ENCODE measurements at places on chromosomes 1 and 21. TPM values are rescaled to one million over a fixed set of nuclear protein-coding genes. Genes with fewer than 3 reads are reported as not detected.
A peak's percentile ranks its signal among the peaks of the same experiment; 100 is the strongest.

Gene TAF5L
- 12.2 TPM for polyA plus RNA-seq

Gene CASZ1
- 6.6 TPM for polyA plus RNA-seq

Gene GALE
- 20.7 TPM for polyA plus RNA-seq

- DNase-seq = no peak
Observed at GRCh38 chr1:220702733-220703270, 12.6 kb downstream of the C1orf115 start.

DNA sequence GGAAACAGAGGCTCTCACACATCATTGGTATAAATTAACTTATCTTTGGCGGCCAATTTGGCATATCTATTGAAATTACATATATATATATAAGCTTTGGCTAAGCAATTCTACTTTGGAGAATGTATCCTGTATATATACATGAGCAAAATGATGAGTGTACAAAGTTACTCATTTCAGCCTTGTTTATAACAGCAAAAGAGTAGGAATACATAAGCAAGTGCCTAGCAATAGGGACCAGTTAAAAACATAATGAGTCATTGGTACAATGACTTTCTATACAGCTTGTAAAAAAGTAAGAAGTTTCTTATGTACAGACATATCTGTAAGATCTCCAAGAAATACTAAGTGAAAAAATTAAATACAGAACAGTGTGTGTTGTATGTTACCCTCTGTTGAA, 190.8 kb downstream of the LTN1 start:
- DNase-seq = no peak

GRCh38 chr1:4726620-4727341, 72.4 kb downstream of the AJAP1 start:
- DNase-seq = no peak

DNA sequence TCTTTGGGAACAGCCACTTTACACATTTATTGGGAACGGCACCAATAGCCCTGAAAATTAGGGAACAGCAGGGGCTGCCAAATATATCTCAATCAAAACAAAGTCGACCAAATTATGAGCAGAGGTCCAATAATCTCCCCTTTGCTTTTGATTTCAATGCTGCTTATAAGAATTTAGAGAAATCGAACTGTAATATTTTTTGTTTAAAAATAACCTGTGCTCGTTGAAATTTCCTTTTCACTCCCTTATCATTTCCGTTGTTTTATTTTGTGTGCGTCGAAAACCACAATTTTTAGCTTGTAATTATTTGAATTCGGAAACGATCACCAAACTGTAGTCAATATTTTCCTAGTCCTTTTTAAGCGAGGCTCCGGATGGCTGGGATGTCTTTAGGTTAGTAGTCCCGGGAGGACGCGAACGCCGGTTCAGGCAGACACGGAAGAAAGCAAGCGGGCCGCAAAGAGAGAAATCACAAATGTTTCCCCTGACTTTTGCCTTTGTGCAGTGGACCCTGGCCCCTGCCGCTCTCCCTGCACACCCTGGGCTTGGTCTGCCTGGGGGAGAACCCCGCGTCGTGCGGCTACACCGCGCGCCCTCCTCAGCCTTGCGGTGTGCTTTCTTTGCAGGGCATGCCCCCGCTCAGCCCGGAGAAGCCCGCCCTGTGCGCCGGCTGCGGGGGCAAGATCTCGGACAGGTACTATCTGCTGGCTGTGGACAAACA, 2.3 kb downstream of the LHX9 start:
- peak; percentile 45 for DNase-seq

- DNase-seq = peak; percentile 79
Observed at GRCh38 chr1:219812491-219813203, 115.7 kb downstream of the SLC30A10 start.

DNA sequence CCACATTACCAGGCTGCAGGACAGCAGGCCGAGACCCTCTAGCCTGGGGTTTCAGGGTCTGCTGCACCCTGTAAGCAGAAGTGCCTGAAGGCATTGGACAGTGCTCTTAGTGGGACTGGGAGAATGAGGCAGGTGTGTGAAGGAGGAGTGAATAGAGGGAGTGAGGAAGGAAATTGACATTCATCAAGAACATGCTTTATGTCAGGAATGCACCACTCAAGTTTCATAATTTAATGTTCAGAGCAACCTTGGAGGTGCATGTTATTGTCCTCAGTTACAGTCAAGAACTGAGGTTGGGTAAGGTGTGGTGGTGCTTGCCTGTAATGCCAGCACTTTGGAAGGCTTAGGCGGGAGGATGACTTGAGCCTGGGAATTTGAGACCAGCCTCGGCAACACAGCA, 11.7 kb upstream of the GPR37L1 start:
- DNase-seq = no peak

DNA sequence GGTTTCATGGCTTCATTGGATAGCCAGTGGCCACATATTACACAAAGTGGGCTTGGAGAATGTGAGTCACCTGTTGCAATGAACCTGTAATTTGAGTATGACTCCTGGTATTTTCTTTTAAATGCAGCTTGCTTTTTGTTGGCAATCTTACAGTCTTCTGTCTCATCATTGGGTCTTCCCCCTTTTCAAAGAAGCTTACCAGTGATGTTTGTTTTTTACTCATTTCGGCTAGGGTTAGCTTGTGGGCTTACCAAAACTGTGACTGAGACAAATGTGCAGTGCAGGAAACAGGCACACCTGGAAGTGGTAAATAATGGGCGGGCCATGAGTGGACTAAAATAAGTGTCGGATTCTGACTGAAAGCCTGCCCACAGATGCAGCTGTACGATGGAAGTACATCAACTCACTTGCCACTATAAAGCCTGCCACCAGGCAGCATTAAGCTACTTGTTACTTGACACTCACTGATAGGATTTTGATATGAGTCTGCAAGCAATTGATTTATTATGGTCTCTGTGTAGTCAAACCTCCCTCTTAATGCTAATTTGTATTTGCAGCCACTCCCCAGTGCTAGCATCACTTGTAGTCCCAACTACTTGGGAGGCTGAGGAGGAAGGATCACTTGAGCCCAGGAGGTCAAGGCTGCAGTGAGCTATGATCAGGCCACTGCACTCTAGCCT, 4.2 kb downstream of the HHAT start:
- DNase-seq = no peak

DNA sequence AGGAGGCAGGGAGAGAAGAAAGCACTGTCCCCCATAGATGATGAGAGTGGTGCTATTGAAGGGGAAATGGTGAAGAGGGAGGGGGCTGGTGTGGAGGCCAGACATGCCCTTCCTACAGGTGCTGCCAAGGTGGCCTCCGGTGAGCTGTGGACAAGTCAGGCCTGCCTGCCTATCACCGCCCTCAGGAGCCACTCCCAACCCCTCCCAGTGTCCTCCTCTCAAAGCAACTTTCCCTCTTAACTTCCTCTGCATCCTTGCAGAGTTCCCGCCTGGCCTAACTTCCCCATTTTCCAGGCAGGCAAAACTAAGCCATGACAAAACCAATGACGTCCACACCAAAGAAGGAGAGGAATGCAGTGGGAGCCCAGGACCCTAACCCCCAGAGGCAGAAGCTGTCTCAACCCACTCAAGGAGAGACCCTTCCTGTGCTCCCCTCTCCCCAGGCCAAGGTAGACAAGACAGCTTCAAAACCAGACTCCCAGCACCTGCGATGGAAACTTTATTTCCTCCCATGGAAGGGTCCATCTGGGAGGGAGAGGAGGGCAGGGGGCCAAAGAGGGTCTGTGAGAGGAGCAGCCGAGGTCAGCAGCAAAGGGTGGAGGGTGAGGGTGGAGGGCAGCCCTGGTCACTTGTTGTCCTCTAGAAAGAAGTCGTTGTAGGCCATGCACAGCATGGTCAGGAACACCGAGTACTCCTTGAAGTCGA, 1.0 kb upstream of the S100A6 start:
- DNase-seq = no peak

DNA sequence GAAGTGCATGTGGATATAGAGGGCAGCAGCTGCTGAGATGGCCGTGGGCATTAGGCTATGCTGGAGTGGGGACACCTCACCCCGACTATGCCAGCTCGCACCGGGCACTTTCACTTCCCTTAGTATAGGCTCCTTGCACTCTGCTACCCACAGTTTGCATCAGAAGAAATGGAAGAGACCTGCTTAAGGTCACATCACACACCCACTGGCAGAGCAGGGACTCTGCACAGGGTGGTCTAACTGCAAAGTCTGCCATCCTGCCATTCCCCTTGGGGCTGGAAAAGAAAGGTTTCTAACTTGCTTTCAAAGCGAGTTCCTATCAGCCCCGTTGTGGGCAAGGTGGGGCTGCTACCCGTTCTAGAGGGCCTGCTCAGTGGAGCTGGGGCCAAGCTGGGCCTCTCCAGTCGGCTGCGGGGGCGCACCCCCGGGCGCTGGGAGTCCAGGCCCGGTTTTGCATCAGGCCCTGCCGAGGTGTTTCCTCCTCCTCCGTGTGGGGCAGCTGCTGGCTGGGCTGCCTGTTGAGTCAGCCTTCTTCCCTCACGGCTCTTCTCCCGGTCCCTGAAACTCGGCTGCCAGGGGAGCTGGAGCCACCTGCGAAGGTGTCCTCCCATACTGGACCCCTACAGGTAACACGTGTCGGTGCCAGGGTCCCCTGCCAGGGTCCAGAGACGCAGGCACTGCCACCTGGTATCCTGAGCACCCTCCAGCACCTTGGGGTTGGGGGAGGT, at the start of gene SYTL1:
SYTL1 (plus strand) TSS at position 498 of the 728 bp plus-strand sequence. CDS start 3,313 bp downstream, outside the sequence.
- no peak for DNase-seq

GRCh38 chr1:203033917-203034316, 7.6 kb downstream of the PPFIA4 start:
- DNase-seq = no peak

DNA sequence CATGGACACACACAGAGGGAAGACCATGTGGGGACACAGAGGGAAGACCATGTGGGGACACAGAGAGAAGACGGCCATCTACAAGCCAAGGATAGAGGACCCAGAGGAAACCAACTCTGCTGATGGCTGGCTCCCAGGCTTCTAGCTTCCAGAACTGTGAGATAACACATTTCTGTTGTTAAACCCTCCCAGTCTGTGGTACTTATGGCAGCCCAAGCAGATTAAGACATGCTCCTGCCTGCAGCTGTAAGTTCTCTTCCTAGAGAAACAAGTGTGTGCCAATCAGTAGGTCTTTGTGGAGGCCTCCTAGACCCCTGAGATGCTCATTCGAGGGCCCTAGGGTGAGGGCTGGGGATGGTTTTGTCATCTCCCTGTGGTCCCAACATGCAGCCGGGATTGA, 2.7 kb downstream of the AGT start:
- DNase-seq = no peak

GRCh38 chr1:234368320-234369032, 4.8 kb upstream of the COA6 start:
- no peak for DNase-seq

DNA sequence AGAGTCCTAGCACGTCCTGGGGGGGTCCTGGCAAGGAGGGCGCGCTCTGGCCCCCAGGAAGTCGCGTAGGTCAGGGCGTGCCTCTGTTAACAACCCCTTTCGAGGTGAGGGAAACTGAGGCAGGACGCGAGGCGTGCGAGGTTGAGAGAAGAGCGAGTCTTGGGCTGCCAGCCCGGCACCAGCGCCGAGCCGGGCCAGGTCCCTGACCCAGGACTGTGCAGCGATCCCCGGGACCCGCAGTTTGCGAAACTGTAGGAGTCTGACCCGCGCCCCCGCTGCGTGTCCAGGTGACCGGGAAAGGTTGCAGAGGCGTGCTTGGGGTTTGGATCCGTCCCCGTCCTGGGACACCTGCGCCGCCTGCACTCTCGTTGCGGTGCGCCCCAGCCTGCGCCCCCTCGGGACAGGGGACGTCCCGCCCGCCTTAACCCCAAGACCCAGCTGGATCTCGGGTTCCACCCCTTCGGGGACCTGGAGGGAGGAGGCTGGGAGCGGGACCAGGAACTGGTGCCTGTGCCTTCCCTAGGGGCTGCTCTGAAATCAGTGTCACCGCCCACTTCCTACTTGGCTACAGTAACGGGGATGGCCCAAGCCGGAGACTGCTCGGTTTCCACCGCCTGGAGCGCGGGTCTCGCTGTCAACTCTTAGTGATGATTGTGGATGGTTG, 493 bp downstream of the DISC1 start:
- no peak for DNase-seq

DNA sequence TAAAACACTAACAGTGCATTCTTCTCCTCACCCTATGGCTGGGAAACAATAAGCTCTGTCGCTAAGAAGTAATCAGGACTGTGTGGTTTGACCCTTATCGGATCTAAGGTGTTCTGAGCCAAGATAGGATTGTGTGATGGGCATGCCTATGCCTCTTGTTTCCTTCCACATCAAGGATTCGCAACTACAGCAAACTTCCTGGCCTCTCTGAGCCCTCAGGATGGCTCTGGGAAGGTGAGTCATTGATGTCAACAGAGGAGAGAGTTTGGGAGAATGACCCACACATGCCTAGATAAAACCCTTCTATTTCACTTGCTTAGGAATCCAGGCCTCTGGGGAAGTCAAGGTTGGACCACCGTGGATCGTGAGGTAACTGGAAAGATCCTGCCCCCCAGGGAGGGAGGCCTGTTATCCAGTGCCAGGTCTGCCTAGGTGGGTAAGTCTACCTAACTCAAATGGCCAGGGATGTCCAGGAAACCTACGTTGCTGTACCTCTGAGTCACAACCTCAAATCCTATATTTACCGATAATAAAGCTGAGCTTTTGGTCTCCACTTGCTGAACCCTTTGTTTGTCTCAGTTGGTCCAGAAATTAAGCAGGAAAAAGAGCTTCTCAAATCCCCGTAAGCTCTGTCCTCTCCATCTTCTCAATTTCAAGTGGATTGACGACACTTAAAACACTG, 27.4 kb downstream of the TIAM1 start:
- DNase-seq = no peak

GRCh38 chr1:30747033-30748008, 10.3 kb downstream of the LAPTM5 start:
- no peak for DNase-seq

GRCh38 chr1:20028726-20029125, 41.3 kb upstream of the PLA2G5 start:
- no peak for DNase-seq

Data from brain (organoid and tissue), 16 donors.